ENCODE measurements at places on chromosomes 7 and 10. TPM values are rescaled to one million over a fixed set of nuclear protein-coding genes. Genes with fewer than 3 reads are reported as not detected.

The C7orf57 gene
- not detected for total RNA-seq

GRCh38 chr7:133183969-133184368 lies 68.9 kb upstream of the EXOC4 start:
- no peaks in the 10 kb centered on the region for H3K4me1 ChIP-seq
- DNase-seq = no peak
- no peaks in the 10 kb centered on the region for H3K27me3 ChIP-seq

- H3K36me3 ChIP-seq = no peaks in the 10 kb centered on the region
- no peak for DNase-seq
- H3K4me1 ChIP-seq = peaks cover 10% of the 10 kb centered on the region
- no peak overlapping the region for H3K4me3 ChIP-seq
- H3K27ac ChIP-seq = peak overlapping the region; percentile 40
Measured at GRCh38 chr7:143013473-143013872, 13.5 kb downstream of the OR9A2 start.

GRCh38 chr10:49350846-49351532 lies 44.9 kb downstream of the DRGX start:
- no peaks in the 10 kb centered on the region for H3K4me1 ChIP-seq
- H3K4me3 ChIP-seq = no peak overlapping the region
- H3K27ac ChIP-seq = no peak overlapping the region
- H3K36me3 ChIP-seq = no peaks in the 10 kb centered on the region

Measured in gastrocnemius medialis (tissue), 4 donors.